ENCODE measurements at places on chromosomes 13 and 19.

GRCh38 chr19:56838909-56839651 lies 1.4 kb downstream of the PEG3 start:
- DNase-seq, result peak; percentile 44

- no peak for DNase-seq
These were observed 47.8 kb downstream of the KLF5 start for GRCh38 chr13:73106513-73107178.

DNA sequence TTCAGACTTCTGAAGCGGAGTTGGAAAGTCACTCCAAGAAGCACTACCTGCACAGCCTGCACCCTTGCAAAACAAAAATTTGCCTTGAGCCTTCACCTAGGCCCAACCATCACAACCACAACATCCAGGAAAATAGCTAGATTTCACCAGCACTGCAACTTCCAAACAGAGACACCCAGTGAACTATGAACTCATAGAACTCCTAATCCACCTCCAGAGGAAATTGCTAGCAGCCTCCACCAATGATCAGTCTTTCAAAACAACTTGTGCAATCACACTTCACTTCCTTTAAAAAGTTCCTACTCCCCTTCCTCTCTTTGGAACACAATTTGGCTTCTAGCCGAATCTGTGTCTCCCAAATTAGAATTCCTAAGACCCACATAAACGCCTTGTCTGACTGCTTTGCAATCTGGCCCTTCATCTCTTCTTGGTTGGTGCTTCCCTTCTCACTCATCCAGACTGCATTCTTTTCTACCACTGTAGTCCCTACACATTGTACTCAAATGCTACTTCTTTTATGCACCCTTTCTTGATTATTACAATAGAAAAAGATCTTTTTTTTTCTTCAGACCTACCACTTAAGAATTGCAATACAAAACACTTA lies 489.2 kb upstream of the ARGLU1 start:
- no peak for DNase-seq

DNA sequence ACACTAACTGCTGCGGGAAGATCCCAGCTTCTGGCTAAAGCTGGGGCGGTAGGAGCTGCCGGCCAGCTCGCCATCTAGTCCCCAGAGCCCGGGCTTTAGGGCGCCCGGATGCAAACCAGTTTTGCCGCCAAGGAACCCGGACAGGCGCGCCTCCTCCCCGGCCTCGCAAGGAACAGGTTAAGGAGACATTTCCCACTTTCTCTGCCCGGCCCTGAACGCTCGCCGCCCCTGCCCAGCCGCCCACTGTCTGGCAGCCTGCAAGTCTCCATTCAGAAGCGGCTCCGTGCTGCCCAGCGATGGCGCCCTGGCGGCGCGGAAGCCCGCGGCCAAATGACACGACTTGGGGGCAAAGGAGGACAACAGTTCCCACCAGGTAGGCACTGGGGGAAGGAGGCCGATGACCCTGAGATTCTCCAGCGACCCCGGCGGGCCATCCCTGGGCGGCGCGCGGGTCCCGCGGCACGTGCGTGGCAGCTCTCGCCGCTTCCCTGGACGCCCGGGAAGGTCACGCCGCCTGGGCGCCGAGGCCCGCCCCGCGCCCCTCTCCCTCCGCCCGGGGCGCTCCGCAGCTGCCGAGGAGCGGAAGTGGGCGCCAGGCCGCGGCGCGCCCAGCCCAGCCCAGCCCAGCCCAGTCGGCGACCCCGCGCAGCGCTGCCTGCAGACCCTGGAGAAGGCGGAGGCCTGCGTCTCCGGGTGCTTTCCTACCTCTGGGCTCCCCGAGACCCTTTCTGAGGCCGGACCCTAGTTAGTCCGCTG lies 42.2 kb upstream of the HNRNPA1L2 start:
- peak; percentile 50 for DNase-seq

Measured in dermis blood vessel endothelial cell (primary cell).